NCI-H69 (cell line): ENCODE measurements at places on chromosomes 13 and 19.

DNA sequence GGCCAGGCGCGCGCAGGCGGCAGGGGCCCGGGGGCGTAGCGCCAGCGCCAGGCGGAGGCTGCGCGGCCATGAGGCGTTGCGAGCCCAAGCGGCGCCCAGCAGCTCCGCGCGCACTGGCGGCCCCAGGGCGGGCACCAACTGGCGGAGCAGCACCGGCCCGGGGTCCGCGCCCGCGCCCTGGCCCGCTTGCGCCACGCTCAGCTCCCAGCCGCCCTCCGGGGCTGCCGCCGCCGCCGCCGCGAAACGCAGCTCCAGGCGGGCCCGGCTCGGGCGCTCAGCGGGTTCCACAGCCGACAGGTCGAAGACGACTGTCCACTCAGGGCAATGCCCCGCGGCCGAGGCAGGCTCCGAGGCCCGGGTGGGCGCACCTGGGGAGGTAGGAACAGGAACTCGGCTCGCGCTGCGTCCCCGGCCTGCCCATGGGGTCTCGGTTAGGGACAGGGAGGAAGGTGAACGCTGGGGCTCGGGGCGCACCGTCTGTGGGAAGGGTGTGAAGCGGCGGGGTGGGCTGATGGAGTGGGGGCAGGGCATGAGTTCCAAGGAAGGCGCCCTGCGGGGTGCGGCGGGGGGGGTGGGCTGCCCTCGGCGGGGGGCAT lies 26.8 kb downstream of the CERS1 start:
- no peak for DNase-seq

DNA sequence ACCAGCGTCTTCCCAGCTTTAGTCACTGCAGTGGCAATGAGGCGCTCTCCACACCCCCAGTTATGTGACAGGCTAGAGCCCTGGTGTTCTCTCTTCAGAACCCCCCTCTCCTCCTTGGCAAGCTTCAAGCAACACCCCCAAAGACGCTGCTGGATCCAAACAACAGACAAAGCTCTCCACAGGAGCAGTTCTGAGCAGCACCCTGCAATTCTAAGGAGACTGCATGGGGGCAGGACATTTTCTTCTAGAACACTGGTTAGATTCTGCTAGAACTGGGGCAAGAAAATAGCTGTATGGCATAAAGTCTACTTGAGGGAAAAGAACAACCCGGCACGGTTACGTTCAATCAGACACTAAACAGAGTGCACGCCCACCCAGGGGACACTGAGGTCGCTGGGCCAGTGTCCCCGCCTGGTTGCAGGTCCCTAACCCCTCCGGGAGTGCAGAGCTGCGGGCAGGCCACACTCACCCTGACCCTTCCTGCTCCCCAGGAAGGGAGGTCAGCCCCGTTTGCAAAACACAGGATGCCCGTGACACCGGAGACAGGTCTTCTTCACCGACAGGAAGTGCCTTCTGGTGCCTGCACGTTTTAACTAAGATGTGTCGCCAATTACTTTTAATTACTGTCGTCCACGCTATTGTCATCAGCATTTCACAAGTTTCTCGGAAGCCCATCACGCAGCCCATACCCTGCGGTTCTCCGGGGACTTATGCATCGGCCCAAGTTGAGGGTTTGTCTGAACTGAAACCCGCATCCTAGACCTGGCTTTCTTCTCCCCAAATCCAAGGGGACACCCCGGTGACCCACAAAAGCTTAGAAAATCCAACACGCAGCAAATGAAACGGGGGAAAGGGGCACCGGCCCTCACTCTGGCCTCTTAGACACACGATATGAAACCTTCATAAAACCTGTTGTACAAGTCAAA lies 943 bp downstream of the GJB6 start:
- DNase-seq, result no peak

- no peak for DNase-seq
These were observed 96.3 kb downstream of the MYCBP2 start for GRCh38 chr13:77230560-77230959.

DNA sequence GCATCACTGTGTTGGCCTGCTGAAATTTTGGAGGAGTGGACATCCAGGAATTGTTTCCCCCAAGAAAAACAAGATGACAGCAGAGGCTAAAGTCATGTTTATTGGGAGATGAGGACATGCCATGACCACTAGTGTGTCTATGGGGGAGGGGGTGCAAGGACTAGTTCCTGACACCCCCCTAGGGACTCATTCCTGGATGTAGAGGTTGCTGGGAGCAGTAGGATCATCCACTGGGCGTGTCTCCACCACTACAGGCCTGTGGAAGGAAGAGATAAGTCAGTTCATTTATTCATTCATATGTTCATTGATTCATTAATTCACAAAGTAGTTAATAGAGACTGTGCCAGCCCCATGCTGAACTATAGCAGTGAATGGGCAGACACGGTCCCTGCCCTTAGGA lies 30.2 kb downstream of the MAP4K1 start:
- DNase-seq, result no peak

DNA sequence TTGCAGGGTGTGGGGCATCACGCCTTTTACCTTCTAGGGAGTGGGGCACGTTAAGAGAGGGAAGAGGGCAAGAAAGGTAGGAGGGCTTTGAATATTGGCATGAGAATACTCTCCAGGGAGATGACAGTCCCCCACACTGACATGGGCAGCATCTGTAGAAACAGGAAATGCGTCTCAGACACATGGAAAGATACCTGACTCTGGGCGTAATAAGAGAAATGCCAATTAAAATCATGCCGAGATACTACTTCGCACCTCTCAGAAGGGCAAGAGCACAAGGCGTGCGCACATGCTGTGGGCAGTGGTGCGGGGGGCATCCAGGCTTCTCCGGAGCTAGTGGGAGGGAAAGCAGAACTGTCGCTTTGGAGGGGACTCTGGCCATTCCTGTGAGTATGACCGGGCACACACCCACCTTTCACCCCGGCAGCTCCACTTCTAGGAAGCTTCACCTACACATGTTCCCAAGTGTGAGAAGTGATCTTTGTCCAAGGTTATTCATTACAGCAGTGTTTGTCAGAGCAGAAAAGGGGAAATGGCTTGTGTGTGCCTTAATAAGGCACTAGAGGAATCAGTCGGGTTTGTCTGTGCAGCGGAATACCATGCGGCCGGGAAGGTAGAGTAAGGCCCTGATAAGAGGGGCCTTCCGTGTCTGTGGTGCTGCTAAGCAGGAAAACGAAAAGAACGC lies 99.5 kb downstream of the SIPA1L3 start:
- DNase-seq, result peak; percentile 6

DNA sequence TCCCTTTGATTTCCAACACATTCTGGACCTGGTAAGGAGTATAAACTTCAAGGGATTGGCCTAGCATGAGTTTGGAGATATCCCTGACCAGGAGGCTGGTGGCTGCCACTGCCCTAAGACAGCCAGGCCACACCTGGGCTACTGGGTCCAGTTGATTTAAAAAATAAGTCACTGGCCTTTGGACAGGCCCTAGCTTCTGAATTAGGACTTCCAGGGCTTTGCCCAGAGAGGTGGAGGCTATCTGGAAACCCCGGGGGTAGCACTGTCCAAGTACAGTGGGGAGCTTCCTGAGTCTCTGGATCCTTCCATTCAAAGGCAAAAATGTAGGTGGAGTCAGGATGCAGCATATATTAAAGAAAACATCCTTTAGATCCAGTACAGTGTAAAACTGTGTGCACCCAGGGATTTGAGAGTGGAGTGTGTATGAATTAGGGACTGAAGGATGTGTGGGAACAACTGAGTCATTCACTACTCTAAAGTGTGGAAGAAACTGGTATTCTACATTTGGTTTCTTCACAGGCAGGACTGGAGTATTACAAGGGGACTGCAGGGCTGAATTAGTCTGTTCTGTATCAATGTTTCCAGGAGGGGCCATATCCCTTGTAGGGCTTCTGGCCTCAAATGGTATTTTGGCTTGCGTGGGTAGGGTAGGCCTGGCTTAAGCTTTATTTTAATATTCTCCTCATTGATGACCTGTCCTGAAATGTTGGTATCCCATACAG lies 14.8 kb upstream of the FCGBP start:
- no peak for DNase-seq

DNA sequence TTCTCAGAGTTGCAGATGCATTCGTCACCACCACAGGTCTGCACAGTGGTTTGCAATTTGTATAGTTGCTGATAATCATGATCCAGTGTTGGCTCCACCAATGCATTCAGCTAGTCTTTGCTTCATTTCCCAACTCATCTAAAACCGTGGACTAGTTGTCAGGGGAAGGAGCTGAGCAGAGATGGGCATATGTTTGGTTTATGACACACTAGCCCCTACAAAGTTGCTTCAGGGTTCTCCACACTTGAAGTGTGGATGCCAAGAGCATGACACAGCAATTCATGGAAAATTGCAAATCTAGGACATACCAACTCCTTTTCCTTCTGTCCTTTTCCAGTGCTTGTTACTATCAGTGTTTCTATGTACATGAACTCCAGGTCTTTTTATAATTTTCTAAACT lies 168.0 kb downstream of the TNFSF13B start:
- no peak for DNase-seq
